Astrocyte of the cerebellum (primary cell): ENCODE measurements at places on chromosomes 6 and 20.
A peak's percentile ranks its signal among the peaks of the same experiment; 100 is the strongest.

GRCh38 chr20:16474363-16474762 lies 98.9 kb downstream of the KIF16B start:
- DNase-seq, result no peak

DNA sequence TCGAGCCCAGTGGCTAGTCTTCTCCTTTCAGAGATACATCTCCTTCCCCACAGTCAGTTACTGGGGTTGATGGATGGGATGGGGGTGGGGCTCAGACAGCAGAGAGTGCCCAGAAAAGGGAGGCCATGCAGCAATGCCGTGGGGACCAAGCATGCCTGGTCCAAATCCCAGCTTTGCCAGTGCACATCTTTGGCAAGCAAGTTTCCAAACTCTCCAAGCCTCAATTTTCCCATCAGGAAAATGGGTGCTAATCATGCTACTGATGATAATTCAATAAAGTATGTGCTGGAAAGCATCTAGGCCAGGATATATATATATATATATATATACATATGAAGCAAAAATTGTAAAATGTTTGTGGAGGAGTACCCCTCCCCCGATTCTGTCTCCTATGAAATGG lies 78.9 kb downstream of the CD40 start:
- DNase-seq, result no peak

DNA sequence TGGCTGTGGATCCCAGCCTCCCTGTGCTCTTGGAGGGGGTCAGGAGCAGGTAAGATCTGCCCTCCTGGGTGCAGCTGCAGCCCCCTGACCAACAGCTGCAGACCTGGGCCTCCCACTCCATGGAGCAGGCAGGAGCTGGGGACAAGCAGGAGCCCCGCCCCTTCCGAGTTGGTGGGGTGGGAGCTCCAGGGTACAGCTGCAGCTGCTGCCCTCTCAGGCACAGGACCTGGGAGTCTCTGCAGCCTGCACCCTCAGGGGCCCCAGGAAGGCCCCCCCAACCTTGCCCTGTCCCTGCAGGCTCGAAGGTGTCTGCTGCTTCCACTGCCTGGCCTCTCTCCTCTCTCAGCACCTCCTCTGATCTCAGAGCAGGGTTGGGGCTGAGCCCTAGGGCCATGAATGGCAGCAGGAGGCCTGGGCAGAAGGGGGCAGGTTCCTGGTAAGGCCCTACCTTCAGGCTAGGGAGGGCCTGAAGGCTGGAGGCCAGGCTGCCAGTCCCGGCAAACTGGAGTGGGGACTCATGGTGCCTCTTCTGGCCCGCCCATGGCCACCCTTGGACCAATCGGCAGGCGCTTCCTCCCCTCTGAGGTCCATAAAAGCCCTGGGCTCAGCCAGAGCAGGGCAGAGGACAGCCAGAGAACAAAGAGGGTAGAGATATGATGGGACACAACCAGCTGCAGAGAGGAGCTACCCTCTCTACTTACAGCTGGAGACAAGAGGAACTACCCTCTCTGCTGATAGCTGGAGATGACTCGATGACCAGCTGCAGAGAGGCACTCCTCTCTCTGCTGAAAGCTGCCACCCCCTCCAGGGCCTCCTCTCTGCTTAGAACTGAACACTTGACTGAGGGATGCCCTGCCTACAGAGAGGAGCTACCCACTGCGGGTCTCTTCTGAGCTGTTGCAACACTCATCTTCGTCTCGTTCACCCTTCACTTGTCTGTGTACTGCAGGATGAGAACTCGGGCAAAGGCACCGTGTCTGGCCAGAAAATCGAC lies 7.8 kb upstream of the PACSIN1 start:
- DNase-seq, result no peak

- DNase-seq, result no peak
Observed at GRCh38 chr6:167446046-167446445, 121.2 kb downstream of the TTLL2 start.

GRCh38 chr6:78910591-78911171 lies 43.3 kb downstream of the IRAK1BP1 start:
- DNase-seq, result no peak

GRCh38 chr6:104607501-104607900 lies 252.2 kb downstream of the HACE1 start:
- no peak for DNase-seq

DNA sequence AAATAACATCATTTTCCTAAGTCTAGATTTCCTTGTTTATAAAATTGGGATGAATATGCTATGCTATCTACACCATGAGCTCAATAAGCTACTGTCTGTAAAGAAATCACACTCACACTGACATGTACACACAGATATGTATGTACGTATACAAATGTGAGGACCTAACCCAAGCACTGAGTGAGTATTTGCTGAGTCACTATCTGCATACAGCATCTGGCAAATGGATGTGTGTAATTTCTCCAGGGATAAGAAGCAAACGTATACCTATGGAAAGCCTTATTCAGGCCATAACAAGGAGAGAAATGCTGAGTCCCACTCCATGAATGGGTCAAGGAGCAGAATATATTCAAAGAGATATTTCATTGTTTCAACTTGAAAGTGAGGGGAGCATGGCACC lies 153.9 kb downstream of the LPA start:
- DNase-seq, result no peak

- DNase-seq, result no peak
Observed at GRCh38 chr6:43878127-43878634, 108.2 kb downstream of the VEGFA start.

- no peak for DNase-seq
Observed at GRCh38 chr6:148239215-148239614, 103.4 kb upstream of the SASH1 start.

DNA sequence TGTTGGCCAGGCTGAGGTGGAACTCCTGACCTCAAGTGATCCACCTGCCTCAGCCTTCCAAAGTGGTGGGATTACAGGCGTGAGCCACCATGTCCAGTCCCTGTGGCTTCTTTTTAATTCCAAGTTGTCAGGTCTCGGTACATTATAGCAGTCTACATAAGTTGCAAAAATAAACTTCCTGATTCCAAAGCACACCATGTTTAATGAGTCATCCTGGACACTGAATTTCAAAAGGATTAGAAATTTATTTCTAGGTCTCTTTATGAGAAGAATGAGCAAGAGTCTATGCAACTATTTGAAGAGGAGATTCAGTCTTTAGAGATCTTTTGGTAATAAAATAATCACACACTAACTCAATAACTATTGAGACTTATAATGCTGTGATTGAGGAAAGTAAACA lies 63.9 kb upstream of the MCHR2 start:
- DNase-seq, result no peak

DNA sequence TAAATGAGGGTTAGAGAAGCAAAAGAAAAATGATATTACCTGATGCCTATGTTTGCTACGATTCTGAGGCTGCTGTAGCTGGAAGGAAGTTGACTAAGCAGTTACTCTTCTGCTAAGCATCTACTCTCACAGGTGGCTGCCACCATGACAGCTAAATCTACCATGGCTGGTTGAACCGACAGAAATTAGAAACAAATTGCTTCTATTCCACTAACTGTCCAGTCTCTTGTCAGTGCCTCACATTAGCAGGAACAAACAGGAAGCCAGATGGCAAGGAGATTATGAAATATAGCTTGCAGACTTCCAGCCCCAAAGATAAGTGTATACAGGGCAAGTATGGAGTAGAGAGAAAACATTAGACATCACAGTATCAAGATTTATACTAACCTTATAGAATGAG lies 59.4 kb upstream of the TMEM200A start:
- no peak for DNase-seq

DNA sequence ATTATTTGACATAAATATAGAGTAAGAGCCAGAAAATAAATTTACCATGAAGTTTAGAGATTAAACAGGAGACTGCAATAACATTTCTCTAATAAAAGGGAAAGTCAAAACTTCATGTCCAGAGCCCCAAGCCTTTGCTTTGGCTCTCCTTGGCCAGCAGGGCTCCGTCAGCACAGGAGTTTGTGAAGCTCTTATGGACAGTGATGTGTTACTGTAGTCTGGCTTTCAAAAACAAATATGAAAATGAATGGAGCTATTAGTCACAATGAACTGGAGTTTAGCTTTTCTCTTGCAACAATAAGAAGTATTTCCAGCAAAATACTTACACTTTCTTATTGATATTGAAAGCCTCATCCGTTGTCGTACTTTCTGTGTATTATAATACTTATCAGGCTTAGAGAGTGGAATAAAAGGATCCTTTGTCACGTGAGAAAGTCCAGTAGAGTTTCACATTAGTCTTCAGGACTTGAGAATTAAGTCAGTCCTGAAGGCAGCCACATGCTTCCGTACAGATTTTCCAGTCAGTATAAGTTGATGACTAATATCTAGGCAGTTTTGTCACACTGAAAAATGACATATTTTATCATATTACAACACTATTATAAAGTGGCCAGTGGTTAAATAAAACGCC lies 117.0 kb upstream of the PRL start:
- peak; percentile 24 for DNase-seq

- DNase-seq, result no peak
Observed at GRCh38 chr6:108193131-108193530, 27.3 kb downstream of the NR2E1 start.

DNA sequence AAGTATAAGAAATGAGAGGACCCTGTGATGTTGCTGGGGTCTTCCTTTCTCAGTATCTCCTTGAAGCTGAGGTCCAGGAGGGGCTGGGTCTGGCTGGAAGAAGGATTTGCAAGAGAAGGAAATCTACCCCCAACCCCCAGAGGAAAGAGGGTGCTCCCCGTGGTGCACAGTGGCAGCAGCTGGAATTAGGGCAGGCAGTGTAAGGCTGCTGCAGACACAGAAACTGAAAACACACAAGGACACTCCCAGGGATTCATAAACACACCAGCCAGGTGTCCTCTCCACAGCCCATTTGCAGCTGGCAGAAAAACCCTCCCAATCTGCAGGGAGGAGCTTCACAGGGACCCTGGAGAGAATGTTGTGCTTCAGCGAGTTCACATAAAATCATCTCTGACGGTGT lies 297.2 kb downstream of the CDH26 start:
- DNase-seq, result no peak

- no peak for DNase-seq
Observed at GRCh38 chr20:1397710-1398109, 4.9 kb upstream of the FKBP1A start.

DNA sequence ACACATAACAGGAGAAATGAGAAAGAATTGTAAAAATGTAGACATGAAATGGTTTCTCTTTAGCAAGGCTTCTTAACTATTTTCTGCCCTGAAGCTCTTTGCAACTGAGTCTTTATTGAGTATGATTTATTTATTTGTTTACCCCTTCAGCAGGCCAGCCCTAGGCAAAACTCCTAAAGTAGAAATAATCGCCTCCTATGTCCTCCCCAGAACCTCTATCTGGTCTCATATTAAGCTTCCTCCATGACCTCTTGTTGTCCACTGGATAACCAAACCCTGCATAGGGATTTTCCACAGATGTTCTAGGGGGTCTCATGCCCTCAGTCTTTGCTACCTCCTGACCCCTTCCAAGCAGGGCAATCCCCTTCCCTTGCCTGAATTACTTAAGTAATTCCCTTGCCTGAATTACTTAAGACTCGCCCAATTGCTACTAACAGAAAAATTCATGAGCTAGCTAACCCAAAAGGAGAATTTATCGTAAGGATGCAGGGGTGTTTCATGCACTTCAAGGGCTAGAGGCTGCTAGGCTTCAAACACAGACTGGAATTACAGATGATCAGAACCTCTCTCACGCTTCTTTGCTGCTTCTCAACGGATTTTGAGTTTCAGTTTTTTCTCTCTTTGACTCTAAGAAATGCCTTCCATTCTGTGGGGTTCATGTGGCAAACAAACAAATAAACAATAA lies 425.9 kb upstream of the RNF217 start:
- DNase-seq, result no peak

DNA sequence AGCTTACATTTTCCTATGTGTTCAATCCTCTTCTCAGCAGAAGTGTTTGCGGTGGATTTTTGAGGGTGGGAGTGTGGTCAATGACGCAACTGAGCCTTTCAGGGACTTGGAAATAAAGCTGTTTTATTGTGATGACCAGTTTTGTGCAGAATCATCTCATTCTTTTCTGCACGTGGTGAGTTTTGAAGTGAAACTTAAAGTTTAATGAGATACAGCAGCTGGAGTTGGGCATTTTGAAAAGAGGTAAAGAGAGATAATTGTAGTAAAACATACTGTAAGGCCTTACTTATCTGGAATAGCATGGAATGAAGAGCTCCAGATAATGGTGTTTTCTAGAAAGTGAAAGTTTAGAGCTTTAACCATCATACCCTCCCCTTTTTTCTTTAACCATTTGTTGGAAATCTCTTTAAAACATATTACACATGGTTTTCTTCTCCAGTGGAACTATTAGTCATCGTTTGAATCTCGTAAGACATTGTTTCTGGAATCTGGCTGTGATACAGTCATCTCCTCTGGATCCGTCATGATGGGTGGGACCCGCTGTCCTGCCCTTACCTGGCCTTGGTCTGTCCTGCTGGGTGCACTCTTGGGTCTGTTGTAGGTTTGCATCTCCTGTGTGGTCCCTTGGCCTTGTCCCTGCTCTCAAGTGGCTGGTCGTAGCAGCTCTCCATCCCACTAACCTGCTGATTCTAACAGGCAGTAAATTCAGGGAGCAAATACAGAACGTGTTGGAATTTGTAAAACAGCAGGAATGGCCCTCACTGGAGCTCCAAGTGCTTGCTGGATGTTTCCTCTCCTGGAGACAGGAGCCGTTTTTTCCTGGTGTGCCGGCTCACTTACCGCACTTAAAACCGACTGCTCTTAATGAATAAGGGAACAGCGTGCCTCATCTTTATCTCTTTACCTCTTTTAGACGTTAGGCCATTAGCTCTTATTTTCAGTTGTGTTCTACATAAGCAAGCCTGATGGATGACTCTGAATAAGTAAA lies 29.8 kb downstream of the UST start:
- DNase-seq, result peak; percentile 48

DNA sequence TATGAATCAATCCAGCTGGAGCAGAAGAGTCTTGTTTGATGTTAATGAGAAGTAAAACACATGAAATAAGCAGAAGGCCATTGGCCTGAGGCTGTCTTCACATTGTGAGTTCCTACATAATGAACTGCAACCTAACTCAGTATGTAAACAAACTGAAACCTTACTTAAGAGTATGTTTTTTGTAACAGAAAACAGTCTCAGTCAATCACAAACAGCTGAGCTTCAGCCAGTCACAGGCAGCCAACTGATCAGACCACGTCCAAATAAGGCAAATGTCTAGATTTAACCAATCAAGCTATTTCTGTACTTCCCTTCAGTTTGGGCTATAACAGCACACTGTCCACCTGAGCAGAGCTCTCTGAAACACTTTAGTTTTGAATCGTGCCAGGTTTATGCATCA lies 234.7 kb downstream of the TRDN start:
- no peak for DNase-seq

GRCh38 chr20:16695628-16696027 lies 34.2 kb upstream of the SNRPB2 start:
- DNase-seq, result no peak

- no peak for DNase-seq
Observed at GRCh38 chr20:1576641-1577040, 19.1 kb upstream of the SIRPD start.
